SK-N-DZ (cell line): ENCODE measurements at places on chromosomes 11 and 22.

GRCh38 chr11:8788616-8789015 lies 106.0 kb downstream of the RPL27A start:
- DNase-seq, result no peak

- DNase-seq, result no peak
These were observed 72.6 kb upstream of the TCF20 start for GRCh38 chr22:42343121-42343454.

GRCh38 chr22:38852522-38852921 lies 8.7 kb upstream of the NPTXR start:
- no peak for DNase-seq

GRCh38 chr11:64810891-64811272 lies 531 bp upstream of the MEN1 start:
- no peak for DNase-seq

- DNase-seq, result peak; percentile 63
These were observed 718 bp downstream of the CHKA start for GRCh38 chr11:68120273-68121066.

DNA sequence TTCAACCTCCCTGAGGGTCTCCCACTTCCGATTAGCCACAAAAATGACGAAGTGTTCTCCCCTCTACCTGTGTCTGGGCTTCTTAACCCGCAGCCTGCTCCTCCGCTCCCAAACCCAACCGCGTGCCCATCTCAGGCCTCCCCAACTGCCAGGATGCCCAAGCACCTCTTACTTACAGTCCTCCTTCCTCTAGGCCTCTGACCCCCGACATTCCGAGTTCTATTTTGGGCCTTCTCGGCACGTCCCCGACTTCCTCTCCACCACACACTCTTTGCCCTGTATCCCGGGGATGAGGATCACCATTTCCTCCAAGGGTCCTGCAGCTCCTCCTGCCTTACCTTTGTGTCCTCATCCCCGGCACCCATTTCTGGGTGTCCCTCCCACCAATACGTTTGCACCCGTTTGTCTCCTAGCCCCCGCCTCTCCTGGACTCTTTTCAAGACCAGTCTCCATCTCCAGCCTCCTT lies 388 bp upstream of the MUS81 start:
- DNase-seq, result no peak

DNA sequence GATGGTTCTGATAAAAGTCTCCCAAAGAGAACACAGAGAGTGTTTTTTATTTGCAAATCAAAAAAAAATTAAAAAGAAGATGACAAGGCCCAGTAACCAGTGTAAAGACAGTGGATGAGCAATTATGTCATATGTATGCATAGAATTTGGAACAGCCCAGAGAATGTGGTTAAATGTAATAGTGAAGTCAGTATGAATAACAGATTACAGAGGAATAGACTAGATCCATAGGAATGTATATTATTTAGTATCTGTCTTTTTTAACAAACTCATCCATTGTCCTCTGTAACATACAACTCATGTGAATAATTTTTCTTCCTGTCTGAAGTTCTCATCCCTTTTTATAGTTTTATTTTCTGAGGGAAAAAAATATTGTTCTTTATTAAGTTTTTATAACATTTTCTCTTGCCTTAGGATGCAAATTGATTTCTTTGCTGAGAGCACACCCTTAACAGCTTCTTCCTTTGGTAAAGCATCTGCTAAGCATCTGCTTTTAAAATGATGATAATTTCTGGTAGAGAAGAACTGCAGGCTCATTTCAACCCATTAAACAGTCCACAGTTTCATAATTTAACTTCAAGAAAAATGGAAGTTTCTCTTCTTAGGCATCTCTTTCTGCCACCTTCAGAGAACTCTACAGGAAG lies 266.5 kb upstream of the MTNR1B start:
- no peak for DNase-seq

DNA sequence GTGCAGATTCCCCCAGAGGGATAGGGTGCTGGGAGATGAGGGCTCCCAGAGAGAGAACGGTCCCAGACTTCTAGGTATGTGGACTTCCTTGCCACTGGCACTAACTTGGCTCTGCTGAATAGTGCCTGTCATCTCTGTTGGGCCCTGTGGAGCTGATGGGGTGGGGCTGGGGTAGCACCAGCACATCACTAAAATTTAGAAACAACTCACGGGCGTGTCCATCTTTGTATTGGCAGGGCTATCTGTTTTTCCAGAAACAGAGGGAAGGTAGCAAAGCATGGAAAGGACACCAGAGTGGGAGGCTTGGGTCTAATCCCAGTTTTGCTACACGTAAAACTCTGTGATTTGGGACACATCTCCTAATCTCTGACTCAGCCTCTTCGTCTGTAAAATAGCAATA lies 25.8 kb downstream of the SWAP70 start:
- no peak for DNase-seq

DNA sequence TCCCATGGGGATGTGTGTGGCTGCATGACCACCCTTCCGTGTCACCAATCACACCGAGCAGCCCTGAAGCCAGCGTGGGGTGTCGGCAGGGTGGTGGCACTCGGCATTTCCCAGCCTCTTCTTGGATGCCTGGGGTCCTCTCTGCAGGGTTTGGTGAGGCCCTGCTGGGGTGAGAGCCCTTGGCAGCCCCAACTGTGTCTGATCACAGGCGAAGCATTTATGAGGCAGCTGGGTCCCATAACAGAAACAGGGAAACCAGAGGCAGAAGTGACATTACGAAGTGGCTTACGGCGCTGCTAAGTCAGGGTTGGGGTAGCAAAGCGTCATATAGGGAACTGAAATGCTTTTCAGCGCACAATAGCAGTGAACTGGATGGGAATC lies 92.3 kb upstream of the SEPTIN5 start:
- no peak for DNase-seq

- no peak for DNase-seq
These were observed 555 bp downstream of the TP53I11 start for GRCh38 chr11:44950031-44950624.

DNA sequence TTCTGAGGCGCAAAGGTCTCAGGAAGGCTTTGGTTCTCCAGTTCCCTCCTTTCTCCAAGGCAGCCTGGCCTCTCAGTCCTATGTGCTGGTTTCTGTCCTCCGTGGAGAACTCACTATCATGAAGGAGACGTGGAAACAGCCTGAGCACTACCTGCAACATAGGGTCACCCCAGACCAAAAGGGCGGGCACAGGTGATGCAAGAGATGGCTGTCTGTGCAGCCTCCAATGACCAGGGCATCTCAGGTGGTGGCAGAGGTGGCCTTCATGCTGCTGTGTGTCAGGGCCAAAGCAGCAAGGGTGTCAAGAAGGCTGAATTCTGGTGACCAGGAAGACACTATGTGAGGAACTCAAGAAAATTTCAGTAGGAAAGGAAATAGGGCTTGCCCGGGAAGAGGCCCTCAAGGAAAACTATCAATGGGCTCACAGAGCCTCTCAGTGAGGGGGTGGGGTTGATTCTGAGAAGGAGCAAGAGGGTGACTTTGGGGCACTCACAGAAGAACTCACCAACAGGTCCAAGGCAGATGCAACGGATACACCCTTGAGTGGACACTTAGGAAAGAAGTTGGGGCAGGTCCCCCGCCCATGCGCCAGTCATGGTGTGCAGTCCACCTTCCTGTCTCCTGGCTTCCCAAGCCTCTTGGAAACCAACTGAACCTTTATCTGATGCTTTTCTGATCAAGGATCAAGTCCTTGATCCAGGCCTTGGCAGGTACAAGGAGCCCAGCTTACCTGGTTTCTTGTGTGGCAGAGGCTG lies 212.3 kb upstream of the B3GAT1 start:
- no peak for DNase-seq

DNA sequence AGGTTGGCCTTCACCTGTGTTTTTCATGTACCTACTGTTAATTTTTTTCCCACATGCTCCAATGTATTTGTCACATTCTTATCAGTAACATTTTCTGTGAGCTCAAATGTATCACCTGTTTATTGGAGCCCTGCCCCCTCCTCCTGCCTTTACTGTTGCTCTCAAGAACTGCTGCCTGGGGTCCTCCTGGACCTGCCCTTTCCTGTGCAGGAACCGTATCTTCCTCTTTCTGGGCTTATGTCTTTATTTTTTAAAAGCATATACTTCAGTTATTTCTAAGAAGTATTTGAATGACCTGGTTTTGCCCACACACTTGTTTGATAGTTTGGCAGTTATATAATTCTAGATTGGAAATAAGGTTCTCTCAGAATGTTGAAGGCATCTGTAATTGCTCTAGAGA lies 5.9 kb downstream of the FAM118B start:
- no peak for DNase-seq

- no peak for DNase-seq
These were observed 39.3 kb downstream of the KREMEN1 start for GRCh38 chr22:29112121-29112520.

- DNase-seq, result peak; percentile 21
These were observed 61.0 kb upstream of the BIRC3 start for GRCh38 chr11:102256251-102256650.

GRCh38 chr11:116412118-116412889 lies 360.5 kb downstream of the BUD13 start:
- DNase-seq, result no peak

- no peak for DNase-seq
These were observed 29.5 kb downstream of the DNHD1 start for GRCh38 chr11:6526411-6527135.

- no peak for DNase-seq
These were observed 227.9 kb downstream of the BLID start for GRCh38 chr11:121887976-121888557.

GRCh38 chr11:66860449-66860831 lies 3.6 kb downstream of the LRFN4 start:
- DNase-seq, result no peak

DNA sequence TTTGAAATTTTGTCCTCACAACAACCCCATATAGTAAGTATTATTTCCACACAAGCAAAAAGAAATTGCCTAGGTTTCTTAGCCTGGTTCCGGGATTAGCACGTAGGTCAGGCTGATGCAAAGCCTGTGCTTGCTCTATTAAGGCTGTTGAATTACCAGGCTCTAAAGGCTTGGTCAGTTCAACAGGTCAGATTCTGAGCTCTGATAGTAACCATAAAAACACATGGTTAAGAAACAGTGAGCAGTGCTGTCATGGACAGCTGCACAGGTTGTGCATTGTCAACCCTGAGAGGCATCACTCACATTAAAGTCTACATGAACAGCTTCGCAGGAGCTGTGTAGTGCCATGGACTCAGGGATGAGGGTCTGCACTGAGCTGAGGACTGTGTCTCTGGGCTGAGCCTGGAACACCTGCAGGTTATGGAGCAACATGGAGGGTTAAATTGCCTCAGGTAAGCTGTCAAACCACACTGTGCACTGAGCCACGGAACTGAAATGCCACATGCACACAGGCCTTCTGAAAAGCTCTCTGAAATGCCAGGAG lies 98.0 kb downstream of the PIWIL4 start:
- DNase-seq, result peak; percentile 31
